Gastroesophageal sphincter (tissue), 4 donors: ENCODE measurements at places on chromosomes 7 and 10. TPM values are rescaled to one million over a fixed set of nuclear protein-coding genes. Genes with fewer than 3 reads are reported as not detected.
A peak's percentile ranks its signal among the peaks of the same experiment; 100 is the strongest.

DNA sequence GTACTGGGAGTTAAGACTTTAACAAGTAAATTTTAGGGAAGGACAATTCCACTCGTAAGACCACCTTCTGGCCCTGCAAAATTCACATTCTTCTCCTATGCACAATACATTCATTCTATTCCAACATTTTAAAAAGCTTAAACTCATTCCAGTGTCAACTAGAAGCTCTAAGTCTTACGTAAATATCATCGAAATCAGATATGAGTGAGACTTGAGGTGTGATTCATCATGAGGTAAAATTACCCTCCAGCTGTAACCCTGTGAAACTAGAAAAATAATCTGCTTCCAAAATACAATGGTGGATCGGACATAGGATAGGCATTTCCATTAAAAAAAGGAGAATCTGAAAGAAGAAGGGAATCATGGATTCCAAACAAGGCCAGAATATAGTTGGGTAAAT lies 370.3 kb downstream of the CDC14C start:
- ATAC-seq = no peak

GRCh38 chr10:107415446-107415845 lies 250.9 kb upstream of the SORCS1 start:
- ATAC-seq = no peak

DNA sequence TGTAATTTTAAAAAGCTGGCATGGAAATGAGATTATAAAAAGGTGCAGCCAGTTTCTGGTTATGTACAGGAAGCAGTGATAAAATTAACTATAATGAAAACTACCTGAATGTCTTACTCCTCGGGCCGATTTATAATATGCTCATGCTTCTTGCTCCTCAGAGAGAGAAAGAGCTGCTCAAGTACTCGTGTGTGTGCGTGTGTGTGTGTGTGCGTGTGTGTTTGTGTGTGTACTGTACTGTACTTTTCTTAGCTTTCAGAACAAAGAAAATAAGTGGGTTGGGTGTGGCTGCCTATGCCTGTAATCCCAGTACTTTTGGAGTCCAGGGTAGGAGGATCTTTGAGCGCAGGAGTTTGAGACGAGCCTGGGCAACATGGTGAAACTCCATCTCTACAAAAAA lies 96.6 kb upstream of the NMT2 start:
- ATAC-seq = no peak

GRCh38 chr7:30173058-30173897 lies 38.5 kb downstream of the MTURN start:
- peak; percentile 81 for ATAC-seq

DNA sequence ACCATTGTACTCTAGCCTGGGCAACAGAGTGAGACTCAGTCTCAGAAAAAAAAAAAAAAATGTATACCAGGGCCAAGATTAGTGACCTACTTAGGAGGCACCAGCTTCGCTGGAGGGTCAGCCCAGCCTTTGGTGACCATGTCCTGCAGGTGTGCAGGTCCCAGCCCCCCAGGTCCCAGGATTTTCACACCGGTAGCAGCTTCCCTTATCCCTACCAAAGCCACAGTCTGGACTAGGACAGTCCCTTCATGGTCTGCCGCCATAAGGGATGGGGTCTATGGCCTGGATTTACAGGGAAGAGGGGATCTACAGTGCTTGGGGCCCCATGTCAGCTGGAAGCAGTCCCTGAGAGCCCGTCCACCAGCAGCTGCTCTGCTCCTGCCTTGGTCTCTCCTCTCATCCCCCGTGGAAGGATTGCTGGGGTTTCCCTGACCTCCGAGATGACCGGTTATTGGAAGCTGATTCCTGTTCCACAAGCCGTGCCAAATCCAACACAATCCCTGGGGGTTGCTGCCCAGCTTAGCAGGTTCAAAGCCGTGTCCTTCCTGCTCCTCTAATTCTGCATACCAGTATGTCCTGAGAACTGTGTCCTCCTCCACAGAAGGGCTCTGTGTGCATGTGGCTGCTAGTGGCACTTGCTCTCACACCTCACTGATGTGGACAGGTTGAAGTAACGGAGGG lies 11.0 kb upstream of the NDUFB2 start:
- no peak for ATAC-seq

Gene GDI2
- 236 TPM for total RNA-seq

Gene PNLIPRP2
- not detected for total RNA-seq

DNA sequence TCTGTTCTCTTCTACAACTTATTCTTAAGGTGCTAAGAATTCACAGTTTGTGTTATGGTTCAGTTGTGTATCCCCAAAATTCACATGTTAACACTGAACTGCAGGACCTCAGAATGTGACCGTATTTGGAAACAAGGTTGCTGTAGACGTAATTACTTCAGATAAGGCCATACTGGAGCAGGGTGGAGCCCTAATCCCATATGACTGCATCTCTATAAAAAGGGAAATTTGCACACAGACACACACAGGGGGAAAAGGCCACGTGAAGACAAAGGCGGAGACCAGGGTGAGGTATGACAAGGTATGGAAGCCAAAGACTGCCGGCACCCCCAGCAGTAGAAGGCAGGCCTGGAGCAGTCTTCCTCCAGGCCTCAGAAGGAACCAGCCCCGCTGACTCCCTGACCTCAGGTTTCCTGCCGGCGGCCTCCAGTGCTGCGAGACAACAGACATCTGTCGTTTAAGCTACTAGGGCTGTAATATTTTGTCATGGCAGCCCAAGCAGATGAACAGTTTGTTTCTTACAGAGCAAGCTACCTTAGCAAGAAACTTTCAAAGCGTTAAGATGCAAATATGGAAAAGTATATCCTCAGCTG lies 98.7 kb downstream of the PROSER2 start:
- no peak for ATAC-seq

Gene SLC16A9
- total RNA-seq = 0.54 TPM

- no peak for ATAC-seq
These were observed 305.4 kb upstream of the SHH start for GRCh38 chr7:156117542-156118247.

Gene EVX1
- total RNA-seq = not detected

GRCh38 chr7:131013716-131014115 lies 279.7 kb upstream of the KLF14 start:
- no peak for ATAC-seq

Gene FKBP6
- not detected for total RNA-seq

Gene INHBA
- total RNA-seq = 44.8 TPM

Gene TCAF2
- total RNA-seq = 3.0 TPM

Gene CROT
- 12.0 TPM for total RNA-seq

Gene IL6
- 27.9 TPM for total RNA-seq
